ENCODE measurements at places on chromosomes 2 and 18.

- no peak for DNase-seq
Measured at GRCh38 chr2:200258881-200259576, 47.5 kb upstream of the SPATS2L start.

DNA sequence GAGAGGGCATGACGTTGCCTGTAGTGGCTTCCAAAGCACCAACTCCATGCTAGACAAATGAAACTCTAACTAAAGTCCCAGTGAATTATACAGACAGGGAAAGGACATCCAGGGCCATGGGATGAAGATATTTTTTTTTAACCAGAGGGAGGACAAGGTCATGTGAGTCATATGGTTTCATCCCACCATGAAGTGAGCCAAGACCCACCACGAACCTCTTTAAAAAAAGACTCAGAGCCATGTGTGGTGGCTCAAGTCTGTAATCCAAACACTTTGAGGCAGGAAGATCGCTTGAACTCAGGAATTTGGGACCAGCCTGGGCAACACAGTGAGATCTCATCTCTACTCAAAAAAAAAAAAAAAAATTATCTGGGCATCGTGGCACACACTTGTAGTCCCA lies 115.2 kb downstream of the LIPG start:
- DNase-seq: no peak

- DNase-seq: no peak
Measured at GRCh38 chr2:22734373-22735045, 650.5 kb upstream of the KLHL29 start.

DNA sequence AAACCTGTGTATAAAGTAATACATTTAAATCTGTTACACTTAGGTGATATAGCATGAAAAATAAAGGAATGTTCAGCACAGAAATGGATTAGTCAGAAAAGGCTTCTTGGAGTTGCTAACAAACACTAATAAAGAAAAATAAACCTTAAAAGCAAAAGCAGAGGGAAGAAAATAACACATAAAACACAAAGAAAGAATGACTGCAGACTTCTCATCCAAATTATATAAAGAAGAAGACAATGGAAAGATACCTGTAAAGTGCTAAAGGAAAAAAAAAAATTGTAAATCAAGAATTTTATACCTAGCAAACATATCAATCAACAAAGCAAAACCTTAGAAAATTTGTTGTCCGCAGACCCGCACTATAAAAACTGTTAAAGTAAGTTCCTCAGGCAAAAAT lies 63.6 kb downstream of the EXOC6B start:
- no peak for DNase-seq

DNA sequence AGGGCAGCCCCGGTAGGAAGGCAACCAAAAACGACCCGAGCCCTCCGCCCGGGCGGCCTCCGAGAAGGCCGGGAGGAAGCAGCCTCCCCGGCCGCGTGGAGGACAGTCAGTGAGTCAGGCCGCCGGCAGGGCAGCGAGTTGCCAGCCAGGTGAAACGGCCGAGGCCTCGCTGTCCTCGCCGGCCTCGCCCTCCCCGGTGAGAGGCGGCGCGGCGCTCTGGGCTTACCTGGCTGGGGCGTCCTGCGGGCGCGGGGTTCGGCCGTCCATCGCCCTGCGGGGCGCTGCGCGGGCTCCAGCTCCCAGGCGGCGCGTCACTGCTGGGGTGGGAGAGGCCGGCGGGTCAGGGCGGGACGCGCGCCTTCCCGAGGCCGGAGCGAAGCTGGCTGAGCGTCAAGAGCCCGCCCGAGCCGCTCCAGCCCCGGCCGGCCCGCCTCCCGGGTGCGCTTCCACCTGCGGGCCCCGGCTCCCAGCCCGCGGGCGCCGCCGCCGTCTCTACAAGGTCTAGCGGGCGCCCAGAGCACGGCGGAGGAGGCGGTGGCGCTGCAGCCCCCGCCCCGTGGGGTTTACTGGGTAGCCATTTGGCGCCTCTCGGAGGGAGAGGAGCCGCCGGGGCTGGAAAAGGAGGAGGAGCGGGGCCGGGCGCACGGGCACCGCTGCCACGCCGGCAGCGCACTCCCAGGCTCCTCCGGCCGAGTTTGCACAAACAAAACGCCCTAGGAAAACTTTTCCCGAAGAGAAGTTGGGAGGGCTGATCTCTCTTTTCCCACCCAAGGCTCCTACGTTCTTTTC lies 499 bp downstream of the COBLL1 start:
- DNase-seq: peak; percentile 4

- no peak for DNase-seq
Measured at GRCh38 chr2:200871151-200871550, 6.7 kb upstream of the CLK1 start.

DNA sequence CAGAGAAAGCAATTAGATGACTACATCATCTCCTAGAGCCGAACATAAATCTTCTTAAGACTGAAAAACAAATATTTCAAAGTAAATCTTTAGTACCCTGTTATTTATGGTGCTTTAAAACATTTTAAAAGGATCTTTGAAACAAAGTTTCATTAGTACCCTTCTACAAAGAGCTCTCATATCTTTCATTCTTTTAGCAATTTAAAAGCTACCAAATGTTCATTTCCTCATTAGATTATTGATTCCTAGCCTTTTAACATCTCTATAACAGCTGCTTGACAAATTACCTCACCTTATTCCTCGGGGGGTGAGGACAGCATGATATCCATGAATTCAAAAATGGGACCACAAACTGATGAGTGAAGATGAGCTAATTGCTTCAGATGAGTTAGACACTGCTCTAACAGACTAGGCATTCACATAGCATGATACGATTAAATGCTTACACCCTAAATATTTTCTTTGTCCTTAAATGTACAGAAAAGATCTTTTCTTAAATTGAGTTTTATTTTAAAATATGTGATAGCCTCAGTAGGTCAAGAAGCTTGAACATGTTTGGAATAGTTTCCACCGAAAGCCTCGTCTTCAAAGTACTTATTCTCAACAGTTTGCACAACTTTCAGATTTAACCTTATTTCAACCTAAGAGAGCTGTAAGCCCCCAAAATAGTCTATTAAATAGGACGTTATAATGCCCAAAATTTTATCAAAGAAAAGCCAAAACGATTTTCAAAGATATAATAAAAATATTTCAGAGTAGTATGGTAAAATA lies 2.1 kb downstream of the ATAD2B start:
- no peak for DNase-seq

DNA sequence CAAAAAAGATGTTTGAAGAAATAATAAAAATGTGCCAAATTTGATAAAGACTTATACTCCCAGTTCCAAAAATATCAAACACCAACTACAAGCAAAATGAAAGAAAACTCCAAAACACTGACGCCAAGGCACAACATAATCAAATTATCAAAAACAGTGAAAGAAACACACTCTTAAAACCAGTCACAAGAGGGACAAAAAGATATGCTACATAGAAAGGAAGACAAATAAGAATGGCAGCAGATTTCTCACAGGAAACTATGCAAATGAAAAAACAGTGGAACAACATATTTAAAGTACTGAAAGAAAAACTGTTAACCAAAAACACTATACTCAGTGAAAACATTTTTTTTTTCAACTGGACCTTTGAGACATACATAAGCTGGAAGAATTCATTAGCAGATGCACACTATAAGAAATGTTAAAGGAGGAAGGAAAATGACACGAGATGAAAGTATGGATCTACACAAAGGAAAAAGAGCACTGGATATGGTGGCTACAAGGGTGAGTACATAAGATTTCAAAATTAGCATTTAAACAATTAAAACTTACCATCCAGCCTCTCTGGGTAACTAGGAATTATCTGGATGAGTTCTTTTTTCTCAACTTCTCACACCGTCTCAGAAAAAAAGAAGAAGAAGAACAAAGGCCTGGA lies 94.0 kb upstream of the ACVR1C start:
- DNase-seq: no peak

DNA sequence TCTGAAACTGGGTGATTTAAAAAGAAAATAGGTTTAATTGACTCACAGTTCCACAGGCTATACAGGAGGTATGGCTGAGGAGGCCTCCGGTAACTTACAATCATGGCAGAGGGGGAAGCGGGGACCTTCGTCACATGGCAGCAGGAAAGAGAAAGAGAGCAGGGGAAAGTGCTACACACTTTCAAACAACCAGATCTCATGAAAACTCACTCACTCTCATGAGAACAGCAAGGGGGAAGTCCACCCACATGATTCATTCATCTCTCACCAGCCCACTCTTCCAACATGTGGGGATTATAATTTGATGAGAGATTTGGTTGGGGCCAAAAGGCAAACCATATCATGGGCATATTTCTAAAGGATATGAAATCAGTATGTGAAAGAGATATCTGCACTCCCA lies 12.0 kb upstream of the ARHGAP15 start:
- no peak for DNase-seq

- DNase-seq: no peak
Measured at GRCh38 chr2:142834021-142834420, 43.4 kb upstream of the KYNU start.

DNA sequence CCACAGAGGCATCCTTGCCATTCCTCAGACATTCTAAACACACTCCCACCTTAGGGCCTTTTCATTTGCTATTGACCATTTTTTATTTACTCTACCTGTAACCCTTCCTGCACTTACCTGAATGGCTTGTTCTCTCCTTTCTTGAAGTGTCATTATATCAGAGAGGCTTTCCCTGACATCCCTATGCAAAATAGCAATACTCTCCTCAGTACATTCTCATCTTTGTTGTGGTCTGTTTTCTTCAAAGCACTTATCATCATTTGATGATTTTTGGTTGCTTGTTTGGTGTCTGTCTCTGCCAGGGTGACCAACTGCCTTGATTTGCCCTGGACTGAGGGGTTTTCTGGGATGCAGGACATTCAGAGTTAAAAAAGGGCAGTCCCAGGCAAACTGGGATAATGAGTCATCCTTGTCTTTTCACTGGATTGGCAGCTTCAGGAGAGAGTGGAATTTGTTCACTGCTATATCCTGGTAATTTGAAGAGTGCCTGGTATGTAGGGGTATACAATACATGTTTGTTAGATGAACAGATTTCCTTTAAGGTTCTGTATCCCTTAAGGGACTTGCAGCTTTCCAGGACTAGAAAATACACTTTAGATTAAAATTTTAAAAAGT lies 102.4 kb downstream of the BABAM2 start:
- no peak for DNase-seq

- no peak for DNase-seq
Measured at GRCh38 chr18:10894501-10894900, 254.9 kb downstream of the PIEZO2 start.

GRCh38 chr2:160028431-160029269 lies 33.8 kb downstream of the PLA2R1 start:
- no peak for DNase-seq

- no peak for DNase-seq
Measured at GRCh38 chr18:10296491-10296890, 157.9 kb upstream of the APCDD1 start.

- DNase-seq: no peak
Measured at GRCh38 chr2:150127995-150128394, 359.5 kb downstream of the RND3 start.

DNA sequence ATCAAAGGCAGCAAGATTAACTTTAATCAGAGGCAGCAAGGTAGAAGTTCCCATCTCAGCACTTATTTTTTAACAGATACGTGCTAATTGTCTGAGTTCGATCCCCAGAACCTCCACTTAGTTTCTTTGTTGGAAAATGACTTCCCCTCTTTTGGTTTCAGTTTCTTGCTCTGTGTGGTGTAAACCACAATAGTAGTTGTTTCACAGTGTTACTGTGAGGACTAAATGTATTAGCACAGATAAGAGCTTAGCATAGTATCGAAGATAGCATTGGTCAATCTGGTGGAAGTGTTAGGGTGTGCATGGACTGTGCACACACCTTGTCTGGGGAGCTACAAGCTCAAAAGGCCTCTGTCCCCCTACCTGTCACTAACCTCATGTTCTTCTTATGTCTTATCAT lies 988.3 kb upstream of the GYPC start:
- no peak for DNase-seq

DNA sequence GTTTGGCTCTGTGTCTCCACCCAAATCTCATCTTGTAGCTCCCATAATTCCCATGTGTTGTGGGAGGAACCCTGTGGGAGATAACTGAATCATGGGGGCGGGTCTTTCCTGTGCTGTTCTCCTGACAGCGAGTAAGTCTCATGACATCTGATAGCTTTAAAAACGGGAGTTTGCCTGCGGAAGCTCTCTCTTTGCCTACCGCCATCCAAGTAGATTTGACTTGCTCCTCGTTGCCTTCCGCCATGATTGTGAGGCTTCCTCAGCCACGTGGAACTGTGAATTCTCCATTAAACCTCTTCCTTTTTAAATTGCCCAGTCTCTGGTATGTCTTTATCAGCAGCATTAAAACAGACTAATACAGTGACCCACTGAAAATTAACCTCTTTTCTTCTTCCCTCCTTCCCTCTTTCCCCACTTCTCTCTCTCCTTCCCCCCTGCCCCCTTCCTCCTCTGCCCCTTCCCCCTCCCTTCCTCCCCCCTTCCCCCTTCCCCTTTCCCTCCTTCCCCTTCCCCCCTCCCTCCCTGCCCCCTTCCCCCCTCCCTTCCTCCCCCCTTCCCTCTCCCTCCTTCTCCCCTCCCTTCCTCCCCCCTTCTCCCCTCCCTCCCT lies 818.8 kb downstream of the SLC4A3 start:
- no peak for DNase-seq

GRCh38 chr18:77366720-77367641 lies 117.3 kb downstream of the GALR1 start:
- DNase-seq: no peak

- DNase-seq: no peak
Measured at GRCh38 chr2:112728029-112728362, 7.2 kb downstream of the NT5DC4 start.

Measured in activated CD4-positive, CD25-positive, alpha-beta regulatory T cell (primary cell).